ENCODE measurements at places on chromosomes 13 and 19.
A peak's percentile ranks its signal among the peaks of the same experiment; 100 is the strongest.

DNA sequence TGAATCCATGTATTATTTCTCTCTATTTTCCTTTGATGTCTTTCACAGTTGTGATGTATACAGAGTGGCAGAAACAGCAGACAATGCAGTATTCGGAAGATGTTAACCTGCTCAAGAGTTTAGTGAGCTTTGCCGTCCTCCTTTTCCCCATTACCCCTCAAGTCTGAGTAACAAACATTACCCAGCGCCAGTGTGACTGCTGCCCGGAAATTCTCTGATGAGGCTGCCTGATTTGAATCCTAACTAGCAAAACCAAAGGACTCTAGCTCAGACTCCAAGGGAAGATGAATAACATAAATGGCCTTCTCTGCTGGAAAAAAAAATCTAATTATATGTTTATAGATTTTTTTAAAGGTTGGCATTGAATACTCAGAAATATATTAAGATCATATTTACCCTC, 247.3 kb upstream of the SOX21 start:
- no peak for DNase-seq

DNA sequence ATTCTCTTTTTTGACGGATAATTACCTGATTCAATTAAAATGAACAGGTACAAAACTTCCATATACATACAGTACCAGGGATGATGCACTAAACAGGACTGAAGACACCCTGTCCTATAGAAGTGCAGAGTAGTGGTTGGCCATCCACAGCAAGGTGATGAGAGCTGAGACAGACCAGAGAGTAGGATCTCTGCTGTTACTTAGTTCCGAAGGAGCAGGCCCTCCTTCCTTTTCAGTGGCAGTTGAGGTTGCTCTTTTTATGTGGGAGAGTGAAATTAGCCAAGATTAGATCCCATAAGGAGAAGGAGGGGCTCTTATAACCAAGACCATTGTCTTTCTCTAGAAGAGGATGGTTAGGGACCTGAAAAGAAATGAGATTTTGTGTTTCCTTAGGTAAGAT, 4.0 kb downstream of the PDS5B start:
- DNase-seq = no peak

GRCh38 chr13:110418944-110419343, 111.9 kb downstream of the COL4A2 start:
- no peak for DNase-seq

- DNase-seq = no peak
These were observed 3.8 kb downstream of the GJB2 start for GRCh38 chr13:20188667-20189553.

GRCh38 chr19:18093439-18094161, 4.0 kb upstream of the MAST3 start:
- DNase-seq = no peak

- DNase-seq = peak; percentile 70
These were observed 1.3 kb downstream of the SOX21 start for GRCh38 chr13:94710881-94711560.

GRCh38 chr19:13864046-13864666, 12.8 kb upstream of the NANOS3 start:
- DNase-seq = no peak

DNA sequence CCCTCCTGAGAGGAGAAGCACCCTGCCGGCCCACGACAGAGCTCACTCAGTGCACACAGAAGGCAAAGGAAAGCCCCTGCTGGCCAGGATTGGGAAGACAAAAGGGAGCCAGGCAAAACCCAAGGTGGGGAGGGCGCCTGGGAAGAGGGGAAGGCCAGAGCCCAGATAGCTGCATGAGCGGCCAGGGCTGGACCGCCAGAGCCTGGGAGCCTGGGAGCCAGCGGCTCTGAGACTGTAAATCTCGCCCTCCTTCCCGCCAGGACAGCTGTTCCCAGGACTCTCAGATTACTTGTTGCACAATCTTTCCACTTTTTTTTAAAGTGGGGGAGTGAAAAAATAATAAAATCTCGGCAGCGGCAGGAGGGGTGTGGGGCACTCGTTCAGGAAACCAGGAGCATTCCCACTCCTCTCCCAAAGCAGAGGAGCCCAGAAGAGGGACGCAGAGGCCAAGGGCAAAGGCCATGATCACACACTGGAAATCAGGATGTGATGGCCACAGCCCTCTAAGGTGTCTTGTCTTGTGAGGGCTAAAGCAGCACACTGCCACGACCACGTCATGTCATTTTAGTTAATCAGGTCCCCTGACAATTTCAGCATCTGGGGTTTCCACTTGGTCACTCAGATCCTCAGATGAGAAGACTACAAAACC, 19.6 kb upstream of the EPHX3 start:
- no peak for DNase-seq

DNA sequence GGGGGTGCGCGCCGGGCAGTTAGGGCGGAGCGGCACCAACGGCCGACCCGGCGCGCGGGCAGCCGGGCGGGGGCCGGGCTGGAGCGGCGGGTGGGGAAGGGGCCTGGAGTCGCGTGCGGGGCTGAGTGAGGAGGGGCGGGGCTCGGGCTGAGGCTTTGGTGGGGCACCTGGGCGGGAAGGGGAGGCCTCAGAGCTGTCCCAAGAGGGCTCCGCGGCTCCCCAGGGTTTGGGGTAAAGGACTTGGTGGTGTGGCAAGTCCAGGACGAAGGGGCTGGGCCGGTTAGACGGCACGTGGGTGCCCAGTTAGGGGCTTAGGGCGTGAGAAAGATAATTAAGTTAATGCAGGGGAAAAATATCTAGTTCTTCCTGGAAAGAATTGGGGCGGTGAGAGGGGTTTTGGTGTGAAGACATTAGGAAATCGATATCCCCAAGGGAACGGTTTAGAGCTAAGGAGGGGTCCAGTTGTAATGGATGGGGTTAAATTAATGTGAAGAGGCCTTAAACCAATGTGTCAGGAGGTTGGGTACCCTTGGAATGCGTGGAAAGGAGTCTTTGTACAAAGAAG, 496 bp downstream of the ZNF574 start:
- peak; percentile 74 for DNase-seq

- DNase-seq = no peak
These were observed 790.3 kb upstream of the SLITRK1 start for GRCh38 chr13:84672616-84673015.

DNA sequence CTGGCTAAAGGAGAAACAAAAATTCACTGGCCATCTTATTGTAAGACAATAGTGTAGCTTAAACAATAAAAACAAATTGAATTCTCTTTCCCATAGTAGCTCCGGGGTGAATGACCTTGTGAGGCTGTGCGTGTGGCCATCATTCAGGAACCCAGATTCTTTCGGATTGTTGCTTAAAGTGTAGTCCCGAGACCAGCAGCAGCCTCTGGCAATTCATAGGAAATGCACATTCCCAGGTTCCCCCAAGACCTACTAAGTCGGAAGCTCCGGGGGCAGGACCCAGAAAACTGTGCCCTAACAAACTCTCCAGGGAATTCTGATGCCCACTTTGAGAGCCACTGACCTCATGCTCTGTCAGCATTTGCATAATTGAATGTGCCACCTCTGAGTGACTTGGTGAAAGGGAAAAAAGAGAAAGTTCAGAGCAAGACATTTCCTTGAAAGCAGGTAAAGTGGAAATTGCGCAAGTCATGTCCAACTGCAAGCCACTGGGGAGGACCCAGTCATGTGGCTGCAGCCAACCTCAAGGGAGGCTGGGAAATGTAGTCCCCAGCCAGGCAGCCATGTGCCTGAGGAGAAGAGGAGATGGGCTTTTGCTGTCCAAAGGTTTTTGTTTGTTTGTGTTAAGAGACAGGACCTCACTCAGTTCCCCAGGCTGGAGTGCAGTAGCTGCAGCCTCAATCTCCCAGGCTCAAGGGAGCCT, 50.7 kb upstream of the PNMA8B start:
- DNase-seq = peak; percentile 56

DNA sequence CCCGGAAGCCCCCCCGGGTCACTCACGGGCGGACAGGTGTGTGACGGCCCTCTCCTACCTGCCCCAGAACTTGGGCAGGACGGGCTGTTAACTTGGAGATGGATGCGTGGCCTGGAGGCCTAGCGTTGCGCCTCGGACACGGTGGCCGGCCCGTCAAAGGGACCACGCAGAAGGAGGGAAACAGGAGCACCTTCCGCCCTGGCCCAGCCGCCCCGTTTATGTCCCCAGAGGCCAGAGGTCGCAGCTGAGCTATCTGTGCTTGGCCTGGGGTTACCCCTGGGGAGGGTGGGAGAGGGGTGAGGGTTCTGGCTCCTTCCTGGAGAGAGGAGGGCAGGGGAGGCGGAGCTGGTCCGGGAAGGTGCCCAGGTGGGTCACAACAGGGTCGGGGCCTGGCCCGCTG, 35.6 kb downstream of the GADD45B start:
- DNase-seq = no peak

GRCh38 chr19:6278051-6278450, 1.7 kb downstream of the MLLT1 start:
- no peak for DNase-seq

GRCh38 chr19:34664168-34664567, 12.8 kb downstream of the SCGB2B2 start:
- DNase-seq = no peak

GRCh38 chr13:69793783-69794453, 313.7 kb upstream of the ATXN8OS start:
- DNase-seq = no peak

GRCh38 chr19:1522061-1522460, 1.8 kb upstream of the PLK5 start:
- no peak for DNase-seq

GRCh38 chr13:40341501-40341900, 324.9 kb downstream of the FOXO1 start:
- no peak for DNase-seq

DNA sequence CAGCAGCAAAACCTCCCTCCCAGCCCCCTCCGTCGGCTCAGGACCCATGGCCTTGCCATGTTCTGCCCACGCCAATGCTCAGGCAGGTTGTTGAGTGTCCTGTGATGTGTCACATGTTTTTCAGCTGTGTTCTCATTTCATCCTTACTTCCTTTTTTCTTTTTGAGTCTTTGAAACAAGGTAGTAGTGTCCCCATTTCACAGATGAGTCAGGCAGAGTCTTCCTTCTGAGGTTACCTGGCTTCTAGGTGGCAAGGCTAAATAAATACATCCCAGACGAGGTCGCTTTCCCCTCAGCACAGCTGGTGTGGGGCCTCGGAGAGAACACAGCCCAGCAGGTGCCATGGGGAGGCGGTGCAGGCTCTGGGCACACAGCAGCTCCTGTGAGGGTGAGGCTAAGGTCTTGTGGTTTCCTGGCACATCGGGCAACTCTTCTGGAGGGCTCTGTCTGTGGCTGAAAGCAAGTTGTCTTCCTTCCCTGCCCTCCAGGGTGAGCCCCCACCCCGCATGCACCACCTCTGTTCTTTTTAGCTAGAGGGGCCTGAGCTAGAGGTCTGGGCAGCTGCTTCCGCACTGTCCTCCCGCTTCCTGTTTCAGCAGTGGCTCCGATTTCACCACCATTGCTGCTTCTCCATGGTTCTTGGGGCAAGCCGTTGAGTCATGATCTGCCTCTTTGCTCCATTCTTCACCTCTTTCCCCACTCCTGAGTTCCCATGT, 15.1 kb downstream of the PRAM1 start:
- DNase-seq = peak; percentile 74

DNA sequence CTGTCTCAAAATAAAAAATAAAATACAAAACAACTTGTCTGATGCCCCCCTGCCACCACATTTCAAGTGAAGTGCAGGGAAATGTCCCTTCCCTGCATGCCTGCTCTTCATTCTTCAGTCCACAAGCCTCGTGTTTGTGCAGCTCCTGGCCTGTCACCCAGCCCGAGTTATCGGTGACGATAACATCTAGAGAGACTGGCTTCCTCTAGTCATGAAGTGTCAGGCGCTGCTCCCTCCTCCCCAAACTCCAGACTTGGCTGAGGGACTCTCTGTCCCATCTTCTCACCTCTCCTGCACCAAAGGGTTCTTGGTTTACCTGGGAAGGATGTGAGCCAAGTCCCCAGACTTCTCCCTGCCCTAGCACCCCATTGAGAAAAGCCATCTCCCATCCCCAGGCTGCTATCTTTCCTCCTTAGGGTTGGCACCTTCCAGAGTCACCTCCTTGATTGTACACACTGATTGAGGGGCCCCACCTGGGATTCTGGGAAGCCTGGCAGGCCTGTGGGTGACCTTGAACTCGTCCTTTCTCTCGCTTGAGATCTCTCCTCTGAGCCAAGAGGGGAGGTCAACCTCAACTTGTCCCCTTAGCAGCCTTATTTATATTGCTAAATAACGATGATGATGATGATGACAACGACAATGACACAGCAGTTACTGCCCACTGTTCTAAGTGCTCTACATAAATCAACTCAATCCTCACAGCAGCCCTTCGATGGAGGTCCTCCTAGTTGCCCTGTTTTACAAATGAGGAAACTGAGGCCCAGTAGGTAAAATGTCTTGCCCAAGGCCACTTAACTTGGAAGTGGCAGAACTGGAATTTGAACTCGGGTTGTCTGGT, 13.1 kb upstream of the PLAUR start:
- DNase-seq = no peak

DNA sequence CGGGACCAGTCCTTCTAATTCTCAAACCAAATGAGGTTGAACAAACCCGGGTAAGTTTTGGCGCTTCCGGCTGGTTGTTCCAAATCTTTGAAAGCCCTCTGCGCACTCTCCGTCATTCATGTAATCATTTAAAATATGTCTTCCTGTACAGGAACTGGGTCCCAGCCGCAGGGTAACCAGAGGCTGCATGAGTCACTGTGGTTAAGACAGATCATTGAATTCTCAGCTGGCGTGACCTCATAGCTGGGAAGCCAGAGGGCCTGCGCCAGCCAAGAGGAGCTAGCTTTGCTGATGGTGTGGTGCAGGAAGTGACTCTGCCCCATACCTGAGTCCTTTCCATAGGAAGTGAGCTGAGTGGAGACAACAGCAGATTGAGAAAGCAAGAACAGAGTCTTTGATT, 135.2 kb downstream of the TSHZ3 start:
- peak; percentile 87 for DNase-seq

- no peak for DNase-seq
These were observed 15.3 kb upstream of the ZNF486 start for GRCh38 chr19:20151617-20152145.

DNA sequence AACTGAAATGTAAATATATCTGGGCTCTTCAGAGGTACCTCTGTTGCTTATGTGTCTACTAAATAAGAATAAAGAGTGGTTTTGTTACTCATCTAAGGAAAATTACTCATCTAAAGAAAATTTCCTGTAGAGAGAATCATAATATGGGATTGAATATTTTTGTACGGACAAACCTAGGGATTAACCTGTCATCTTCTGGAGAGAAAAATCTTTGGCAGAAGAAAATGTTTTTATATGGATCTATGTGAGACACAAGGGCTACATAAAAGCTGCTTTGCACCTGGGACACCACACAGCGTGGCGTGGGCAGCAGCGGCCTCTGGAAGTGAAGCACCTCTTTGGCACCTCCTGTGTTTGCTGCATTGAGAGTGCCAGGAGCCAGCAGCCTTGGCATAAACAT, 242.9 kb upstream of the DACH1 start:
- DNase-seq = no peak

Data from activated CD8-positive, alpha-beta memory T cell treated with anti-CD3 and anti-CD28 coated beads, Interleukin-2, amount 50 U/mL, for 48 hours (primary cell).